Hematopoietic multipotent progenitor cell treated with erythropoietin and hydrocortisone succinate and interleukin-3 and kit ligand, for 4 days (in vitro differentiated cells): ENCODE measurements at places on chromosomes 4 and X.

- no peak for DNase-seq
Observed at GRCh38 chr4:177487977-177488376, 45.7 kb upstream of the AGA start.

GRCh38 chr4:168691631-168692369 is 194.9 kb downstream of the PALLD start:
- no peak for DNase-seq

- peak; percentile 81 for DNase-seq
Observed at GRCh38 chrX:154443992-154444754, at the start of gene FAM50A. Gene FAM50A, plus strand, starts transcription at chrX:154444141. Its CDS starts 95 bp downstream, at chrX:154444236.

GRCh38 chr4:143701365-143701764 is 890 bp upstream of the FREM3 start:
- peak; percentile 56 for DNase-seq

- DNase-seq, result no peak
Observed at GRCh38 chr4:56630876-56631666, 50.0 kb downstream of the HOPX start.

DNA sequence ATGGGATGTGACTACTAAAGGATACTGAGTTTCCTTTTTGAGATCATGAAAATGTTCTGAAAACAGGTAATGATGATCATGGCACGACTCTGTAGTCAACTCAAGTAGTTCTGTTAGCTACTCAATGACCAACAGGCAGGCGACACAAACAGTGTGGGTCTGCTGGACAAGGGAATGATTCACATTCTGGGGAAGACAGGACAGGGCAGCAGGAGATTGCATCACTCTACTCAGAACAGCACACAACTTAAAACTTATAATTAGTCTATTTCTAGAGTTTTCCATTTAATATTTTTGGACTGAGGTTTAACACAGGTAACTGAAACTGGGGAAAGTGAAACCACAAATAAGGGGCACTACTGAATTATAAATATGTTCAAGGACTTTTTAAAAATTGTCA is 365.2 kb downstream of the PRDM5 start:
- no peak for DNase-seq

- no peak for DNase-seq
Observed at GRCh38 chrX:49618574-49618973, 19.8 kb downstream of the GAGE1 start.

GRCh38 chrX:72245461-72246089 is 6.7 kb upstream of the ERCC6L start:
- DNase-seq, result peak; percentile 61

GRCh38 chr4:152935143-152935542 is 980 bp upstream of the FHDC1 start:
- peak; percentile 69 for DNase-seq

- no peak for DNase-seq
Observed at GRCh38 chr4:177427192-177427591, 15.0 kb downstream of the AGA start.

- no peak for DNase-seq
Observed at GRCh38 chrX:20681683-20682082, 415.0 kb upstream of the RPS6KA3 start.

- no peak for DNase-seq
Observed at GRCh38 chr4:145528601-145529000, 46.9 kb downstream of the SMAD1 start.

GRCh38 chrX:49878128-49878833 is 1.0 kb upstream of the USP27X start:
- DNase-seq, result peak; percentile 18

DNA sequence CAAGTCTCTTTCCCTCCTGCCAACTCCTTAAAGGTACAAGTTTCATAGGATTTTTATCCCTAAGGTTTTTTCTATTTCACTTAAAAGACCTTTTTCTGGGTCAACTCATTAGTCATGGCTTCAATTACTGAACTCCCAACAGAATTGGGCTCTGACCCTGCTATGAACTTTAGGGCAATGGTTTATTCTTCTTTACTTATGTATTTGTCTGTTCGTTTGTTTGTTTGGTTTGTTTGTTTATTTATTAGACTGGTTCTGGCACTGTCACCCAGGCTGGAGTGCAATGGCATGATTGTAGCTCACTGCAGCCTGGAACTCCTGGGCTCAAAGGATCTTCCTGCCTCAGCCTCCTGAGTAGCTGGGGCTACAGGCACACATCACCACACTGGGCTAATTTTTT is 5.9 kb upstream of the NOCT start:
- DNase-seq, result no peak

- DNase-seq, result no peak
Observed at GRCh38 chrX:110394651-110395050, 36.0 kb downstream of the RTL9 start.

GRCh38 chr4:122686691-122687090 is 45.8 kb upstream of the BBS12 start:
- no peak for DNase-seq

- no peak for DNase-seq
Observed at GRCh38 chr4:8913858-8914460, 42.3 kb upstream of the HMX1 start.

GRCh38 chr4:787561-787981 is 38.4 kb downstream of the CPLX1 start:
- no peak for DNase-seq

DNA sequence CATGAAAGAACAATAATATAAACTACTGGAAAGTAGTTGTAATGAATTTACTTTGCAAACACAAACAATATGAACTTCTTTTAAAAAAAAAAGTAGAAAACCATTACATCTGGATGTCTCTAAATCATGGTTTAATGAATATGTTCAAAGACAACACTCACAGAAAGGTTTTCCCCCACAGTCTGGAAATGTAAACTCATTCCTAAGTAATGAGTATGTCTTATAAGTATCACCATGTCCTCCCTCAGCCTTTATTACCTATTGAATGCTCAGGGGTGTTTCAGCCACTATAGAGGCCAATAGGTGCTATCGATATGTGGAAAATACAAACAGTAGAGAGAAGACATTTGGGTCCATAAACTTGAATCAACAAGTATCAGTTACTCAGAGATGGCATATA is 186.7 kb downstream of the PALLD start:
- no peak for DNase-seq

DNA sequence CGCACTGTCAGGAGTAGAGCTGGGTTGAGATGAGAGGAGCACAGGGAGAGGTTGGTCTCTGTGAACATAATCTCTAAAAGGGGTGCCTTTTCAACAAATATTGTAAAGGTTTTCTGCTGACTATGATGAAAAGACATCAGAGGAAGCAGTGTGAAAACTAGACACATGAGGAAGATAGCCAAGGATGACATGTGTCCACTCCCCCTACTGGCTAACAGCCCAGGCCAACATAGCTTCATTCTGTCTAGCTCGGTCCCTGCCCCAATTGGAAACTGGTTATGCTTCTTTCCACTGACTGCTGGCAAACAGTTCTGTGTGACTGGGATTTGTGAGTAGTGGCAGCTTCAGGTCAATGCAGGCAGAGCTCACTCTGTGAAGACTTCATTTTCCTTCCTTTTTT is 115.4 kb upstream of the ESX1 start:
- DNase-seq, result peak; percentile 2

DNA sequence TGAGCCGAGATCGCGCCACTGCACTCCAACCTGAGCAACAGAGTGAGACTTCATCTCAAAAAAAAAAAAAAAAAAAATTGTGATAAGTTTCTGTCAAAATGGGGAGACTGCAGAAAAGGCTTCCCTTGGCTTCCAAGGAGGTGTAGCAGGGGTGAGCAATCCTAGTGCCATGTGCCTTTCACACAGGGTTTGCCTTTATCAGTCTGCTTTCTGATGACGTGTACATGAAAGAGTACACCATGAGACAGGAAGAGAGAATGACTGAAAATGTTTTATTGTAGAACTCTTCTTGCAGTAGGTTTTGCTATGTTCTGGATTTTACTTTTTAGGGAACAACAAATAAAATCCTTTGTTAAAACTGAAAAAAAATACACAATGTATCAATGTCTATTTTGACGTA is 23.4 kb upstream of the ZFP42 start:
- no peak for DNase-seq

- DNase-seq, result no peak
Observed at GRCh38 chr4:3311095-3311372, 18.2 kb downstream of the RGS12 start.

- DNase-seq, result no peak
Observed at GRCh38 chrX:125654501-125654900, 334.8 kb downstream of the TEX13C start.
